ENCODE measurements at places on chromosomes 3 and 15.

DNA sequence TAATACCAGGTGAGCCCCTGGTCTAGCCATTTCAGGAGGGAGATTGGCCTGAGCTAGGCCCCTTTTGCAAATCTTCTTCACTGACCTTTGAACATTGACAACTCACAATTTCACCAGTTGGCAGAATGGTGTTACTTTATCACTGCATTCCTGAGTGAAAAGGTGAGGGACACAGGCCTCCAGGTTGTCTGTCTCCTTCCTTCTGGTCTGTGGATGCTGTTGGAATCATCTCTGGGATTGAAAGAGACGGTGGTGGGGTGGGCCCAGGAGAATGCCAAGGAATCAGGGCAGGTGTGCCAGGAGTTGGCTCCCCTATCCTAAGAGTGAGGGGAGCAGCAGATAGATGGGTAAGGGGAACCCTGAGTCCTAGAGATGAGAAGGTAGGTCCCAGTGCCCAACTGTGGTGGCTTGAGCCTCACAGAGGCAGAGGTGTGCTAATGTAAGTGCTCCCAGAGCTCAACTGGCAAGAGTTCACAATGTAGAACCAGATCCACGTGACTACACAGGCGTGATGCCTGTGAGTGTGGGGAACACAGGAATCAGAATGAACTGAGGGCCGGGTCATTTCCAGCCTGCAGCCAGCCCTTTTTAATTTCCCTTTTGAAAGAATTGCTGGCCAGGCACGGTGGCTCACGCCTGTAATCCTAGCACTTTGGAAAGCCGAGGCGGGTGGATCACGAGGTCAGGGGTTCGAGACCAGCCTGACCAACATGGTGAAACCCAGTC lies 11.2 kb downstream of the C3orf62 start:
- DNase-seq = no peak

GRCh38 chr3:38555926-38556325 lies 59.8 kb downstream of the EXOG start:
- DNase-seq = no peak

GRCh38 chr3:632571-633170 lies 436.1 kb downstream of the CHL1 start:
- DNase-seq = peak; percentile 57

DNA sequence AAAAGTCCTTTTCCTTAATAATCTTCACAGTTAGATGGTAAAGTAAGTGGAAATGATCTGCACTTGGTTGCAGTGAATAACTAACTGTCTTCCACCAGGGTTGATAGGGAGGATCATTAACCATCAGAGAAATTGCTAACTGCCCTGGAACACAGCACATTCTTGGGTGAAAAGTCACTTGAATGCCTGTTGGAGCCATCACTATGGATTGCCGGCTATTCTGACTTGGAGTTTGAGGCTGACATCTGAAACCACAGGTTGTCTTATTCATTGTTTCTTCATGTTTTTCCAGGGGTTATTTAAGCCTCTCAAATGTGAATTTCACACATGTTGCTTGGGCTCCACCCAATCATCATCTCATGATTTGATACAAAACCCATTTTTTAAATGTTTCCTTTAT lies 901.4 kb downstream of the MCTP2 start:
- DNase-seq = no peak

GRCh38 chr15:42163947-42164550 lies 7.6 kb upstream of the PLA2G4F start:
- no peak for DNase-seq

GRCh38 chr3:39637807-39638206 lies 170.3 kb downstream of the MOBP start:
- peak; percentile 26 for DNase-seq

GRCh38 chr3:174035328-174035886 lies 637.9 kb downstream of the NLGN1 start:
- DNase-seq = peak; percentile 4

DNA sequence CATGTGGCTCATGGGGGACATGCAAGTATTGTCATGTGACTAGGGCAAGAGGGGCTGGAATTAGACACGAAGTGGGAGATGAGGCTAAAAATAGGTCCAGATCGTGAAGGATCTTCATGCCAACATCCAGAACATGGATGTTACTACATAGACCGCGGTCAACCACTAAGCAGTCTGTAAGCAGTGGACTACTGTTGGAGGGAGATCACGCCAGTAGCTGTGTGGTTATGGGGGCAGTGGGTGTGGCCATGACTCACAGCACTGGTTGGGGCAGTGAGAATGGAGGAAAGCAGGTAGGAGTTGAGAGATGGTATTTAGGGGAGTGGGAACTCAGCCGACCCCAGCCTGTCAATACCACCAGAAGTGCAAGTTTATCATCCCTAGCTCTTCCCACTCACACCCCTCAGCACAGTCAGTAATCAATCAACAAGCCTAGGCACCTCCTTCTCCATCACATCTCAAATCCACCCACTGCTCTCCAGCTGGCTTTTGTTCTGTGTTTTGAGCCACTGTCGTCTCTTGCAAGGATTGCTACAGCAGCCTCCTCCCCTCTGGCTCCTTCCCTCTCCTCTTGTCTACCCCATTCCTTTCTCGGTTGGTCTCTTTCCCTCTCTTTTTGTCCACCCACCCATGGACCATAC lies 107.2 kb upstream of the ABHD17C start:
- DNase-seq = no peak

Data from Jurkat, Clone E6-1 (cell line).